ENCODE measurements at places on chromosomes 5 and 9. TPM values are rescaled to one million over a fixed set of nuclear protein-coding genes. Genes with fewer than 3 reads are reported as not detected.
A peak's percentile ranks its signal among the peaks of the same experiment; 100 is the strongest.

DNA sequence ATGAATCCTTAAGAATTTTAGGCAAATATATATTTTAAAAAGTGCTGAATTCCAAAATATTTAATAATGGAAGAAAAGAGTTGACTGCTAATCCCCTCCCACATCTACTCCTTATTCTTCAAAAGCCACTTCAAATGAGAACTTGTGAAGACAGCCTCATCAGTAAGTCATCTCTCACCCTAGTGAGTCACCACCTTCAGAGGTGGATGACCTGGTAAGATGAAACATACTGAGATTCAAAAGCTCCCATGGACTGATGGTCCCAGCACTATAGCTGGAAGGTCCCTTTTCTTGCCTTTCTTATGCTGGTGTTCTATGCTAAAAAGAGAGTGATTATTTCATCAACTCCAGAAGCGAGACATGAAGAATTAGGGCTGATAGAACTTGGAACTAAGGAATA, 37.8 kb upstream of the SPDL1 start:
- DNase-seq: peak; percentile 76

DNA sequence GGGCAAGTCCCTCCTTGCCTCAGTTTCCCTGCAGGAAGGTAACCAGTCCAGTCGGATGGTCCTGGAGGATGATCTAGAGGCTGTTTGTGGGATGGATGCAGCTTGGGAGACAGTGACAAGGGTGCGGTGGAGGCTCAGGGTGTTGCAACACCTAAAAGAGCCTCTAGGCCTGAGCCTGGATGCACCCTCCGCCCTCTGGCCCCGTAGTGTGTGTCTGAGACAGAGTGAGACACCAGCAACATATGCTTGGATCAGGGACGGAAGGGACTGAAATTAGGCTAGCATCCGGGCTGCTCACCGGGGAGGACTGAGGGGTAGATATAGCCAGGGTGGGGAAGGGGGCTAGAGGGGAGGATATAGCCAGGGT, 1.1 kb downstream of the CRAT start:
- peak; percentile 10 for DNase-seq

Gene CCDC171
- 2.8 TPM for total RNA-seq

Gene SHISAL2B
- not detected for total RNA-seq

Gene P4HA2
- total RNA-seq: 190 TPM

DNA sequence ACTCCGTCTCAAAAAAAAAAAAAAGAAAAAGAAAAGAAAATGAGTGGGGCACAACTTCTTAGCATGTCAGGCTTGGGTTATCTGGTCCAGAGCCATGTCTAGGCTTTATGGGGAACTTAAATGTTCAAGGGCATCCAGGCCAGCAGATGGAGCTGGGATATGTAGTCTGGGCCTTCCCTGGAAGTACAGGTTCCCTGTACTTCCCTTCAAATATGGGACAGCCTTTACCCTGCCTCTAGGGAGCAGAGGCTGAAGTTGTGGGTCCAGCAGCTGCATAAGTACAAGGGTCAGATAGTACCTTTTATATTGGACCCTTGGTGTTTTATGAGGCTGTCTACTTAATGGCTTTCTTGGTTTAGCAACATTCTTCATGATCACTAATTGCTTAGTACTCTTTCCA, 42.1 kb downstream of the FAF2 start:
- peak; percentile 44 for DNase-seq

DNA sequence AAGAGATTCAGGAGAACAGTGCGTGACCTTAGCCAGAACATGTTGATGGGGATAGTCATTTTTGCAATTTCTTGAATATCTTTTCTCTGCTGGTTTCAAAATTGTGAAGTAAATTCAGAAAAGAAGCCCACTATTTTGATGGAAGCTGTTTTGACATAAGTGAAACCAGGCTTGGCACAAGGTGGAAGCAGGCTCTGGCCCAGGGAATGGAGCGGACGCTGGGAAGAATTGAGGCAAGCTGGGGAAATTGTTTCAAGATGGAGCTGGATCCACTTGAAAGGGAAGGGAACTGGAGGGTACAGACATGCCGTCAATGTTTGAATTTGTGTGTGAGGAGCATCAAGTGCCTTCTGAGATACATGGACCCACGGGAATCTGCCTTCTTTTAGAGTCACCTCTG, 207.2 kb downstream of the GOLPH3 start:
- no peak for DNase-seq

Gene LCN6
- total RNA-seq: not detected

- DNase-seq: no peak
Measured at GRCh38 chr9:112771359-112772214, 21.0 kb downstream of the SNX30 start.

DNA sequence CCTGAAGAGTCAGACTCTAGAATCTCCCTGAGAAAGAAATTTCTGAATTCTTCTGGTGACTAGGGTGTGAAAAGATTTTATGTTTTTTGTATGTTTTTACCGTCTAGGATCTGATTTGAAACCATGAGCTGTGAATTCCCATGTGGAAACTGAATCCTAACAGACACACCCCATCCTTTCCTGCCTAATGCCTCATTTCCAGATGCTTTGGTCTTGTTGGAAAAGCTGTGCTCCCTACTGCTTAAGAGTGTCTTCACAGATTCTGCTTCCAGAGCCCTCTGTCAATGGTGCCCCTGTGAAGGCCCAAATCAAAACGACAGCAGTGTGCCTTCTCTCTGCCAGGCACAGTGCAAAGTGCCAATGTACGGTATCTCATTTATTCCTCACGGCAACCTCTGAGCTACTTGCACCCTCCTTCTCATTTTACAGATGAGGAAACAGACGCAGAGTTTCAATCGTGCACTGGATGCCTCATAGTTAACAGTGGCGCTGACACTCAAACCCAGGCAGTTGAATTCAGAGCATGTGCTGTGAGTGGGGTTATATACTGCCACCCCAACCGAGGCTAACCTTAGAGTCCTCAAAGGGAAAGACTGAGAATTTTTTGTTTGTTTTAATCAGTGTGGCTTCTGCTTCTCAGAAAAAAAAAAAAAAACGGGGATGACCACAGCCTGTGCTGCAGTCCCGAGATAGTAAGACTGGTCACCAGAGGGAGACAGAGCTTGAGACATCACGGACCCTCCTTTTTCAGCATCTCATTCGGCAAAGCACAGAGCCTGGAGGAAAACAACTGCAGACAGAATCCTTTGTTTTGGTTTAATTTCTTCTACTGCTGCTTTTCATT, 188.4 kb downstream of the SNCAIP start:
- no peak for DNase-seq

Gene AKNA
- 2.6 TPM for total RNA-seq

Gene TPRN
- total RNA-seq: 4.5 TPM

- DNase-seq: no peak
Measured at GRCh38 chr5:113102121-113102531, 125.5 kb downstream of the DCP2 start.

- no peak for DNase-seq
Measured at GRCh38 chr9:127771570-127772189, 6.8 kb downstream of the SH2D3C start.

GRCh38 chr5:136030252-136030651, 1.5 kb downstream of the TGFBI start:
- no peak for DNase-seq

DNA sequence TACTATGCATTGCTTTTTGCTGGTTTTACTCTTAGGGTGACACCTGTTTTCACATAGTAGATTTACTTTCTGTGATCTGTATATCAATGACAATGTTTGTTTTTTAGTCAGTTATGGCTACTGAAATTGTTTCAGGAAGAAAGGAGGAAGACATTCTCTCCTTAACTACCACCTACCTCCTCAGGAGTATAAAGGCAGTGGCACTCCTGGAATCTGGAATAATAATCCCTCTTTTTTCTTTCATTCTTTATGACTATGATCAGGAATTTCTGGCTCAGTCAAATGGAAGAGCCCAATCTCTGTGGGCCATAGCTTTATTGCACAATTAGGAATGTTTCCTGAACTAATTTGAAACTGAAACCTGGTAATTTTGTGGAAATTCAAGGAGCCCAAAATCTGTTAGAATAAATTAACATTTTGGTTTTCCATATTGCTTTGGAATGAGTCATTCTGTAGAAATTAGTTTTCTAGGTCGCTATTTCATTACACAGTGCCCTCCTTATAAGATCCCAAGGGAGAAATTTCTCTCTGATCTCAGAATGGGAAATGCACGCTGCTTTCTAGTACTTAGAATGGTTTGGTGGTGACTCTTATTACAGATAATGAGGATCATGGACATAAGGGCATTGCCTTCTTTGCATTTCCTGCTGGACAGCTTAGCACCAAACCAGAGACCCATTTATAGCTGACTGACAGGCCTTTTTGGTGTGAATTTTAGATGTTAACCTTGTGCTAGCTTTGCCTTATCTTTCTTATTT, 95.3 kb upstream of the VLDLR start:
- DNase-seq: no peak

DNA sequence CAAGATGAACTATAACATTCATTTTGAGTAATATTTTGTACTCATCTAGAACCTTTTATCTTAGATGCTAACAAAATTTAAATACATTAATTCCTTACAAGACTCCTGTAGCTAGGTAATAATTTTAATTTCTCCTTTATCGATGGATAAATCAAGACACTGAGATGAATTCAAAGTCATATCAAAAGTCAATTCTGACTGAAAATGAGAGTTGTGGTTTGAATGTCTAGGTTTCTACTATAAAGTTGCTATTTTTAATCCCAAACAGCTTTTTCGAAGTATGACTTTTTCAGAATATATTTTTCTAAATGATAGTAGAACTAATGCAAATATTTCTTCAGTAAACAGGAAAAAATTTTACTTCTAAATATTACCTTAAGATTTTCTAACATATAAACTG, 491.7 kb upstream of the FAM174A start:
- DNase-seq: no peak

Gene MRPS2
- 17.8 TPM for total RNA-seq

DNA sequence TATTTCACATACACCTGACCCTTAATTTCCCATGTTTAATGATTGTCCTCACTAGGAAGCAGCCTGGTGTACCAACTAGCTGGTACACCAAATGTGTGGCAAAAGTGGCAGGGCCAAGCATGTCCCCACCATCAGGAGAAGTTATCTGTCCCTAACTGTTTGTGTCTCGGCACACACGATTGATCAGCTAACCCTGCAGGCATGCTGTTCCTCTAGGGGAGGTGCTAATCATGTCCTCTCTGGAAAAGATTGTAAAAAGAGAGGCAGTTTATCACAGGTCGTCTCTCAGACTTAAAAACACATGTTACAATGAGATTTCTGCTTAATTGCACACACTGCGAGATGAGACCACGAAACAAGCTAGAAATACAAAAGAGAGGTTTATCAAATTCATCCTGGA, 342.7 kb downstream of the DIRAS2 start:
- no peak for DNase-seq

Data from bronchial epithelial cell (primary cell).